Activated CD8-positive, alpha-beta memory T cell treated with anti-CD3 and anti-CD28 coated beads for 1 hour (primary cell): ENCODE measurements at places on chromosomes 5 and 9.

DNA sequence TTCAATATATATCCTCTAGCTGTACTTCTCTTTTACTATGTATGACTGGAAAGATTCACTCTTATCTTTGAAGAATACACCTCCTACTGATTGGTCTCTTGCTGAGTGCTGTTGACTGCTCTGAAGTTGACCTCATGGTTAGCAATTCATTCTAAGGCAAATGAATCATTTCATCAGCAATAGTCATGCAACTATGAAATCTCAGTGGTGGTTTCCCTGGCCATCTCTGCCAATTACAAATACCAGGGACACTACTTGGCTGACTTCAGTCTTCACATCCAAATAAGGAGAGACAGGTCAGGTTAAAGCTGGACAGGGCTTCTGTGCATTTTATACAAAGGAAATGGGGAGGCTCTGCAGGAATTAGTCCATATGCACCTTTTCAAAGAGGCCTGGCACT, 333.5 kb upstream of the ACTBL2 start:
- DNase-seq = no peak

- no peak for DNase-seq
Observed at GRCh38 chr5:168752416-168753190, 173.4 kb upstream of the PANK3 start.

DNA sequence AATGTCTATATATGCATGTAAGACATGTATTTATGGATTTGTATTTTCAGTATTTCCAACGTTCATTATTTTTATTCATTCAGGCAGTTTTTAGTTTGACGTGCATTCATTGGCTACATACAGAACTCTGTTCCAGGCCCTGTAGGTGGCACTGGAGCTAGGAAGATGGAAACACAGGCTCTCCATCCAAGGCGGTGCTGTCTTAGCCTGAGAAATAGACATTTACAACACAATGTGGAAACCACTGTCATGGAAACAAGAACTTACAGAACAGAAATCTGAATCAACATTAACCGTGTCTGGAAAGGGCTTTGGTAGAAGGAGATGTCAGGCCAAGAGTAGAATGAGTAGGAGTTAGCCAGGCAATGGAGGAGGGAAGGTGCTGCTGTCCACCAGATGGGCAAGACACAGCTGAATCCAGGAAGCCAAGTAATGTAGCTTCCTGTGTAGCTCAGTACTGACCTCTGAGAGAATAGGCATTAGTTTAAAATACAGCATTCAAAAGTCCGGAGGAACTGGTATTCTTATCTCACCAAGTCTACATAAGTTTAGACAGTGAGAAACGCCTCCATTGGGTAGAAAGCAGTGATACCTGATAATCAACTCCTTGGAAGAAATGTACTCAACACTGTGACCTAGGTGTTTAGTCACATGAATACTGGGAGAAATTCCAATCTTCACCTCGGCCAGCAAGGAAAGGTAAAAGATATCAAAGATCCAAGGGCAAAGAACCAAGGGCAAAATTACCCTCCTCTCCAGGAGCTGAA, 388.6 kb upstream of the CDH6 start:
- no peak for DNase-seq

GRCh38 chr5:147576646-147577535, 67.0 kb upstream of the DPYSL3 start:
- no peak for DNase-seq

DNA sequence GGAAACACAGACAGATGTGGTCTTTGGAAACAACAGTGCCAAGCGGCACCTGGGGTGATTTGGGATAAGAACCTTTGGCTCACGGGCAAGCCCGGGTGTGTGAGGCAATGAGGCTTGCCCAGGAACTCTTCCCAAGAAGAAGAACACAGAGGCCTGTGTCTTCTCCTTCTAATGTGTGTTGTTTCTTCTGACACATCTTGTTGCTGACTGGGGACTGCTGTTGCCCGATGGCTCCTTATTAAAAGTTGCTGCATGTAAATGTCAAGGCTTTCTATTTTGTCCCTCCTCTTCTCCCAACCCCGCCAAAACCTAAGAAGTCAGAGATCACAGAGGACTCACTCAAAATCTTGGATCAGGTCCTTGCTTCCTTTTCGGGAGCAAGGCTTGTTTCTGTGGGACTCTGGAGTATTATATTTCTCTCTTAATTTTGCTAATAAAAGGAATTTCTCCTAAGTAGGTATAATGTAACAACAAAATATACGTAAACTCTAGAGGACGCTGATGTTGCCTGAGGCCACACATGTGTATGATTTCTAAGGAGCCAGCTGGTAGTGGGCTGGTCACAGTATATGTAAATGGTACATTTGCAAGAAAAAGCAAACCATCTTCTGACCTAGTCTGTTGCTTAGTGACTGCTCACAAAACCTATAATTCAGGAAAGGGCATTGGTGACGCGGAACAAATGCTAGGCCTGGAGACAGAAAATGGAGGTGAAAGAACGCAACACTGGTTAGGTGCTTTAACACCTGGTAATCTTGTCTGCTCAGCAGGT, 232.5 kb downstream of the GADD45G start:
- no peak for DNase-seq

DNA sequence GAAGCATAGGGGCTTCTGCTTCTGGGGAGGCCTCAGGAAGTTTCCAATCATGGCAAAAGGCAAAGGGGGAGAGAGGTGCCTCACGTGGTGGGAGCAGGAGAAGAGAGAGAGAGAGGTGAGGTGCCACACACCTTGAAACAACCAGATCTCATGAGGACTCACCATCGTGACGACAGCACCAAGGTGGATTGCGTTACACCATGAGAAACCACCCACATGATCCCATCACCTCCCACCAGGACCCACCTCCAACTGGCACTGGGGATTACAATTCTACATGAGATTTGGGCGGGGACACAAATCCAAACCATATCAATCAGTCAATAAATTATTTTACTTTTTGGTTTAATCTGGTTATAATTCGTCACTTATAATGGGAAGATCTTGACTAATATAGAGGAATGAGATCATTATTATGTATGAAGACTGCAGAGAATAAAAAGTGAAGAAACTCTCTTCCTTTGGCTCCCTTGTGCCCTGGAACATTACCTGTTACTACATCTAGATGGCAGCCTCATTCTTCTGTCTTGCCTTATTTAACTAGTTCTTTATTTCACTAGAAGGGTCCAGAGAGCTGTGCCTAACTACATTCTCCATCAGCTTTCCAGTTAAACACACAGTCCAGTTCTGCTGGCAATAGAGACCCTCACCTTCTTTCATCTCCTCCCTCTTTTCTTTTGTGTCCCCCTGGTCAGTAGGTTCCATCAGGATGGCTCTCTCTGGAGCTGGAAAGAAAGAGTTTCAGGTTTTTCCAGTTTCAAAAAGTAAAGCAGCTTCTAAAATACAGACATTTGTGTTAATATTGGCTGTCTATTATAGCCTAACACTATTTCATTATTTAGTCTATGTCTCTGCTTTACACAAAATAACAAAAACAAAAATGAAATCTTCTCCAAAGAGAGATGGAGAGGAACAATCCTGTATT, 21.7 kb upstream of the SPINK7 start:
- no peak for DNase-seq

DNA sequence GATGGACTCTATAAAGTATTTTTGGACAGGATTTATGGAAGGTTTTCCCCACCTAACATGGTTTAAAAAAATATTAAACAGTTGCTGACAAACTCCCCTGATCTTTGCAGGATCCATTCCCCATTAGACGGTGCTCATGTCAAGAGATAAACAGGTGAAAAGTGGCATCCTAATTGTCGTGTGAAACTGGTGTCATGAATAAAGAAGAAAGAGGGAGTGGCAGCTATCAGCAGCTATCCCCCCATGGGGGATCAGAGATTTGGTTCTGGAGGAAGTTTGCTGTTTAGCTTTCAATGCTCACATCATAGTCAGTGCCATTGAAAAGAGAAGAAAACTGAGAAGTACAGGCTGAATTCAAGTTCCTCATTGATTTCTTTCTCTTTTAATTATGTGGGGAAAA, 329.3 kb upstream of the BRINP1 start:
- DNase-seq = no peak

GRCh38 chr5:15687401-15687800, 187.4 kb downstream of the FBXL7 start:
- DNase-seq = no peak

DNA sequence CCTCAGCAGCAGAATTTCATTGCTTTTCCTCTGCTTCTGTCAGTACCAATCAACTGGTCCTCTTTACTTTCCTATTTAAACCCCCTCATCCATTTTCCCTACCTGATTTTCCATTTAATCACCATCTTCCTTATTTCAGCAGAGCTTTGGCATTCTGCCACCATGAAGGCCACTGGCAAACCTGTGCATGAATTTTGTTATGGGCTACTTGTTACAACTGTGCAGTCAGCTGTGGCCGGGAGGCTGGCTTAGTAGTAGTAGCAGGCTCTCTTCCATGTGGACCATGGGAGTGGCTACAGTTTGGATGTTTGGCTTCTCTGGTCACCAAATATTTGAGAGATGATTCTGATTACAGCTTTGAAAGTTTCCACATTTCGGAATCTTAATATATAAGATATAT, 976.6 kb upstream of the SEMA6A start:
- no peak for DNase-seq

GRCh38 chr9:127942216-127943010, 4.8 kb upstream of the DPM2 start:
- no peak for DNase-seq

- no peak for DNase-seq
Observed at GRCh38 chr5:141507387-141508091, 18.7 kb downstream of the PCDHGC5 start.

GRCh38 chr9:89036383-89036782, 45.1 kb downstream of the S1PR3 start:
- DNase-seq = no peak

DNA sequence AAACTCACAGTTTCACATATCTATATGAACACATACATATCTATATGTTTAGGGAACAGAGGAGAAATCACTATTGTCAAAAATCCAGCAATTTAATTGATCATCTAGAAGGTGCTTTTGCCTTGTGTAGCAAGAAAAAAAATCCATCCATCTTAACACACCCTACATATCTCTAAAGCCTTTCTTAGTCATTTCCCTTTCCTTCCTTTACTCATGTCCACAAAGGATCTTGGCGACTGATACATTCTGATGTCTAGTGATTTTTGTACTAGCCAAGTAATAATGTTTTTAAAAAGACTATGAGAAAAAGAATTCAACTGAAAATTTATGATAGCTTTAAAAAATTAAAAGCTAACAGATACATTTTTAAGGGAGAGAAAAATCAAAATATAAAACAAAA, 22.5 kb downstream of the ZDHHC21 start:
- DNase-seq = no peak

- no peak for DNase-seq
Observed at GRCh38 chr9:96256800-96257199, 45.2 kb downstream of the HSD17B3 start.

DNA sequence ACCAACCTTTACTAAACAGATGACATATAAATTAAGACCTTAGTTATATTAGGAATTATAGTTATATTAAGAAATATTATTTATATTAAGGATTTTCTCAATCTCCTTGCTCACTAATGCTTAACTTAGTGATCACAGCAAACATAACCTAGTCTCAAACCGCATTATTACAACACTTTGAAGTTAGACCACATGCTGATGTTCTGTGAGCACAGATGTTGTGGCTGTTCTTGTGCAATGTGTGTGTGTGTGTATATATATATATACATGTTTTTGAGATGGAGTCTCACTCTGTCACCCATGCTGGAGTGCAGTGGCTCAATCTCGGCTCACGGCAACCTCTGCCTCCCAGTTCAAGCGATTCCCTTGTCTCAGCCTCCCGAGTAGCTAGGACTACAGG, 20.5 kb downstream of the ELP1 start:
- no peak for DNase-seq

- no peak for DNase-seq
Observed at GRCh38 chr9:93252781-93253530, 69.0 kb downstream of the WNK2 start.

DNA sequence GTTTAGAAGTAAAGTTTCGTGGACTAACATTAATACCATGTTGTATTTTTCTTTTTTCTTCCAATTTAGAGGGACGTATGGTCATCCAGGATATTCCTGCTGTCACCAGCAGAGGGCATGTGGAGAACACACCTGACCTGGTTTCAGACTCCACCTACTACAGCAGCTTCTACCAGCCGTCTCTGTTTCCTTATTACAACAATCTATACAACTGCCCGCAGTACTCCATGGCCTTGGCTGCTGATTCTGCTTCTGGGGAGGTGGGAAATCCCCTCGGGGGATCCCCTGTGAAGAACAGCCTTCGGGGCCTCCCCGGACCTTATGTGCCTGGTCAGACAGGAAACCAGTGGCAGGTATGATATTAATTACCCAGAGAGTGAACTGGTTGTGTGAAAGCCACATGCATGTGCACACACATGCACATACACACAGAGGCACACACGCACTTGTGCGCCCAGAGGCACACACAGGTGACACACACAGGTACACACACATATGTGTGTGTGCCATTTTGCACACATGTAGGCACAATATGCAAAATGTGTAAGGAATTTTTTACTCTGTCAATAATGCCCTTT, 52.4 kb downstream of the DMRT1 start:
- DNase-seq = no peak

DNA sequence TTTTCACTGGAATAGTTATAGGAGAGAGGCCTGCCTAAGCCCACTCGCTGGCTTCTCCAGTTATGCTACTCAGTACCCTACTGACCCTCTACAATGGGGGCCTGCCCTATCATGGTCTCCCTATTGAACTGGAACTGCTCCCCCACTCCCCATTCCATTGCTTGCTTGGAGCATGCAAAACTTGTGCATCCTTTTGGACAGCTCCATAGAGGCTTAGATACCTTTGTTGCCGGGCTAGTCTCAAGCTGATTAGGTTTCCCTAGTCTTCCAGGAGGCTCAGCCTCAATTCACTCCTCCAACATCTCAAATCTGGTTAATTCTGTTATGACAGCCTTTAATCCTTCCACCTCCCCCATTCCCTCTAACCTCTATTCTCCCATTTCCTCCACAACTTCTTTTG, 39.9 kb downstream of the KIF24 start:
- no peak for DNase-seq

- no peak for DNase-seq
Observed at GRCh38 chr5:160432196-160432595, 10.5 kb downstream of the PTTG1 start.

DNA sequence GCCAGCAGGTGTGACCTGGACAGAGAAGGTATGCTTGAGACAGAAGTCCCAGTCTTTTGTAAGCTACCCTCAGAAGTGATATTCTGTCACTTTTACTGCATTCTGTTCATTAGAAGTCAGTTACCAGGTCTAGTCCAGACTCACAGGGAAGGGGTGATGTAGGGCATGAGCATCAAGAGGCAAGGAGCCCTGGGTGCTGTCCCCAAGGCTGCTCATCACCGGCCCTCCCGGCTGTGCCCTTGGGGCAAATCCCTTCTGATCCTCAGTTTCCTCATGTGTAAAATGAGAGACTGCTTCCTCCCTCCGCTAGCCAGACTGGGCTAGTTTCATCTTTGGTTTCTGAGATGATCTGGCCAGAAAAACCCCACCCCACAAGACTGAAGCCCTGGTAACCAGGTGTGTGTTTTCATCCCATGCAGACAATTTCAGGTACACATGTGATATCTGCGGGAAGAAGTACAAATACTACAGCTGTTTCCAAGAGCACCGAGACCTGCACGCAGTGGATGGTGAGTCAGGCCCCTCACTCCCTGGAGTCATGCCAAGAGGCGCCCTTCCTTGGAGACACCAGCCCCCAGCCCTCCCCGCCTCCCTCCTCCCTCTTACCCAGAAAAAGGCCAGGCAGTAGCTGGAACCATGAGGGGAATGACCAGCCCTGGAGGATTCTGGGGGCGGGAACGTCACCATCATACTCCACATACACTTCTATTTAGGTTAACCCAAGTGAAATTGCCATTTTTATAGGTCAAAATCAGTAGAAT, 71.0 kb downstream of the AMBP start:
- DNase-seq = no peak
